Activated T-cell treated with anti-CD3 and anti-CD28 coated beads for 48 hours (primary cell): ENCODE measurements at places on chromosomes 12 and 14.

- no peak for DNase-seq
These were observed 136.7 kb downstream of the ZNF664 start for GRCh38 chr12:124109760-124110159.

DNA sequence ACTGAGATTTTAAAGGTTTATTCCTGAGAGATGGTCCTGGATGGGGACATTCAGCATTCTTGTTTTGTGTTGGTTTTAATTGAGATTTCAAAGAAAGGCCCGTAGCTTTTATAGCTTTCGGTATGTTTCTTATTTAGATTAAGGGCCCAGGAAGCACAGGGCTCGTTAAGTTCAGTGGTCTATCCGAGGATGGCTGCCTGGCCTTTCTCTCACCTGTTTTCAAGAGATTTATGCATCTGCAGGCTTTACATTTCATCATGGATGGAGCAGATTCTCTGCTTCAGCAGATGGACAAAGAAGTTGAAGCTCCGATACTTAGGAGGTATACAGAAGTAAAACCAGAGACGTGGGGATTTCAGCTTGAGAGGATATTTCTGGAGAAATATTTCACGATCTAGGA lies 16.0 kb downstream of the FZD10 start:
- DNase-seq, result no peak

DNA sequence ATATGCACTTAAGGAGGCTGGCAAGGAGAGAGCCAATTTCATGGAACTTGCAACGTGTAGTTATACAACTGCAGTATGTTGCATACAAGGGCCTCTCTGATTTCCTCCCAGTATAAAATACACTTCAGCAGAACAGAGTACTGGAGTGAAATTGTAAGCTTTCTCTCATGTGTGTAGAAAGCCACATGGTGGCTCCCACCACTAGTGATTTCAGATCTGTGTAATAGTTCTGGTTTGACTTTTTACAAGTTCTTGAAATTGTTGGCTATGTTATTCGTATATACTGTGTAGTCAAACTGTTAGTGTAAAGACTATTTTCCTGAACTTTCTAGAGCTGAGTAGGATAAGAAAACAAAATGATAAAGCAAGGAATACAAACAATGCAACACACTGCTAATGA lies 16.4 kb upstream of the LMO3 start:
- no peak for DNase-seq

GRCh38 chr12:130435331-130435730 lies 97.6 kb downstream of the PIWIL1 start:
- no peak for DNase-seq

- no peak for DNase-seq
These were observed 9.0 kb downstream of the ACTN1 start for GRCh38 chr14:68970038-68970612.
